ENCODE measurements at places on chromosomes 1 and 21.

GRCh38 chr21:41363370-41364270, 1.8 kb downstream of the MX2 start:
- no peak for DNase-seq

- DNase-seq = no peak
Measured at GRCh38 chr1:53507116-53507820, 48.1 kb downstream of the DMRTB1 start.

- DNase-seq = no peak
Measured at GRCh38 chr1:211267204-211267857, 8.2 kb downstream of the RCOR3 start.

GRCh38 chr1:1609822-1610485, 5.3 kb upstream of the MIB2 start:
- no peak for DNase-seq

DNA sequence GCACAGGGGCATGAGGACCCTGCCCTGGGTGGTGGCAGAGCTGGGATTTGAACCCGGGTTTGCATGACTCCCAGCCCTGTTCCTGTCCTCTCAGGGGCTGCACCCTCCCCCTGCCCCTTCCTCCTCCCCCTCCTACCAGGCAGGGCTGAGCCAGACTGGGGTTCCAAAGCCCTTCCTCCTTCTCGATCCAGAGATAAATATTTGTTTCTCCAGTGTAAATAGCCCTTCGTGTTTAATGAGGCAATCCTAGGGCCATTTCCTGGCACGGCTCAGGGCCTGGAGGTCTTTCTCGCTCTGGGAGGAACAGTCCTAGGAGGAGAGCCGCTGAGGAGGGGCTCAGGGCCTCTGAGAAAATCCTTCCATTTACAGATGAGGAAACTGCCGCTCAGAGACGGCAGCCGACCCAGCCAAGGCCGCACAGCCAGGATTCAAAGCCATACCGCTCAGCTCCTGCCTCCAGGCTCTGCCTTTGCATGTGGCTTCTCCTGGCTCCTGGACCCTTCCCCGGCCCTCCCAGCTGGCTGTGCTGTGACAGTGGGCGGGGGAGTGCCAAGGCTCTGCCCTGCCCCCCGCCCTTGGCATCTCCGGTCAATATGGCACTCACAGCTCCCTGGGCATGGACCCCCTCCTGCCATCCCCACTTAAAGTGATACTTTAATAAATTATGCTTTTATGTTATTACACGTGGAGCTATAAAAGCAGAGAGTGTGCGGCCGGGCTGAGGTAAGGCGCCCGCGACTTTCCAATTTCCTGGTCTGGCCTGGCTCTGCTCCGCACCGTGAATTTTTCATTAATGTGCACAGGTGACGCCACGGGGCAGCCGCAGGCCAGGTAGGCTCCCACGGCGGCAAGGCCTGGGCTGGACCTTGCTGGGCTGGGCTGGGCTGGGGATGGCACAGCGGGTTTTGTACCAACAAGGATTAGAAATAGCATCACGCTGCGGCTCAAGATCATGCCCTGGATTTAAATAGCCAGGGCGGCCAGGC, 114.7 kb upstream of the WNT4 start:
- DNase-seq = no peak

GRCh38 chr1:197773856-197774255, 1.4 kb downstream of the DENND1B start:
- peak; percentile 20 for DNase-seq

DNA sequence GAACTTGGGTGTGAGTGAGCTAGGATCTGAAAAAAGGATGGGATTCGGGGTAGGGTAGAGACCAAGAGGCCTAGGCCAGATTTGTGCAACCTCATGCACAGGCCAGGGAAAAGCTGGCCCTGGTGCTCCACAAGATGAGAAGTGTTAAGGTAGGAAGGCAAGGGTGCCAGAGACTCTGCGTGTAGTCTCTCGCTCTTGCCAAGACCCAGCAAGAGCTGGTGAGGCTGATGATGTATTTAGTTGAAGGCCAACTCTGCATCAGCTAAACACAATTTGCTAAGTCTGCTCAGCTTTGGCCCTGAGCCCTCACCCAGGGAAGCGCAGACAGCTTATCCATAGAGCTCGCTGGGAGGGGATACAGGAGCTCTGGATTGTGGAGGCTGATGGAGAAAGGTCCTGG, 26.6 kb upstream of the SOX13 start:
- no peak for DNase-seq

DNA sequence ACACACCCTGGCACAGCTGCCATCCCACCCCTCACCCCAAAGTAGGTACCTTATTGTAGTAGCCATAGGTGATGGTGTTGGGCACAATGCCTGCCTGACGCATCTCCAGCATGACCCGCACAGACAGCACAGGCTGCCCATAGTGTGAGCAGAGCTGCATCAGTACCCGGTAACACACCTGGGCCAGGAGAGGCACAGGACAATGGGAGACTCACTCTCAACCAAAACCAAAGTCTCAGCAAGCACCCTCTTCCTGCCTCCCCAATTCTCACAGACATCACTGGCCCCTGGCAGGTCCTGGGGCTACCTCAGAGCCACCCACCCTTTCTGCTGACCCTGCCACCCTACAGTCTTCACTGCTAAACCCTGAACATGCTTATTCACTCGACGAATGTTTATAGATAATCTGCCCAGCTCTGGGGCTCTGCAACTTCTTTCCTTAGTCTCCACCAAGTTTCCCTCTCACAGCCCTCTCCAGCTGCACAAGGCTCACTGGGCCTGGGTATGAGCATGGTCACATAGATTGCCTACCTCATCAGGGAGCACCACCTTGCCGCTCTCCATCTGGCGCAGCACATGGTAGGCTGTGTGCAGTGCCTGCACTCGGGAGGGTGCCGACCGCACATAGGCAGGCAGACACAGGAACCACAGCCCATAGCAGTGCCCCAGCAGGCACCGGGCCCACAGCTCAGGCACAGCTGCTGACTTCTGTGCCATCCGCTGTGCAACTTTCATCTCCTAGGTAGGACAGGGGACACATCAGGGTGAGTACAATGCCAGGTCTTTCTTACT, 10.3 kb downstream of the DENND4B start:
- DNase-seq = no peak

- DNase-seq = no peak
Measured at GRCh38 chr1:55867304-55867843, 652.2 kb upstream of the USP24 start.

DNA sequence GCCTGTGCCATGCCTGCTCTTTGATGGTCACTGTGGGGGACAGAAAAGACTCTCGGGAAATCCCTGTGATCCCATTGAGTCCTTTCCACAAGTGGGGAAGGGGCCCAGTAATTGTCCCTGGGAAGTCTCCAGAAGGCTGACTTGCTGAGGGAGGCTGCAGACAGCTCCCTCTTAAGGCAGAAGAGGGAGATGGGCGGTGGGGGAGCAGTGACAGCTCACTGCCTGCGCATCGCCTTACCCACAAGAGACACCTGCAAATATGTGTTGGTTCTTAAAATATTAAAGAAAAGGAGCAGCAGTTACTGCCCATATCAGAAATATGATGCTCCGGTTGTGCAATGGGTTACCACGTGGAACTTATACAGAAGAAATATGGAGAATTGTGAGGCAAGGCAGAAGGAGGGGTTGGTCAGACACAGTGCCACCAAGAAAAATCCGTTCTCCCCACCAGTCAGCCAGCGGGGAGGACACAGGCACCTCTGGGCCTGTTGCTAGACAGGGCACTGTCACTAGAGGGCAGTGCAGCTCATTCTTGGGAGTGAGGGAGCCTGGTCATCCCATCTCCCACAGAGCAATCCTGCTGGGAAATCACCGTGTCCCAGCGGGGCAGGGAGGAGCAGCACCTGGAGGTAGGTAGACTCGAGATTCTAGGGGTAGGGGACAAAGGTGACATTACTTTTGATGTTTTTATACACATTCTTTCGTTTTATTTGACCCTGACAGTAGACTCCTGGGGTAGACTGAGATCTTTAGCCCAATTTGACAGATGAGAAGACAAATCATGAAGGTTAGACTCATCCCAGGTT, 6.9 kb upstream of the CAMK1G start:
- DNase-seq = peak; percentile 73

DNA sequence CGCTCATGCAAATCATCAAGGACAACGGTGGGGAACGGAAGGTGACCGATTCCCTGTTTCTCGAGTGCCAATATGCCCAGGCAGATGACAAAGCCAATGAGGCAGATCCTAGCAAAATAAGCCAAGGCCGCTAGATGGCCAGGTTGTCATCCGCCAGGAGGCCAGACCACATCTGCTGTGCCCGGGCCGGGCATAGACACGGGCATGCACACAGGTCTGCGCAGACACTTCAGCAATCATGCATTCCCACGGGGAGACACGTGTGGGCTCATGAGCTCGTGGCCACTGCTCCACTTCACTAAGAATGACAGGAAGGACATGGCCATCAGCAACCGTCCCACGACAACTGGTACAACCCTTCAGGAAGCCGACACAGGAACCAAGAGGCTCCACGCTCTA, 23.4 kb downstream of the WDR4 start:
- no peak for DNase-seq

DNA sequence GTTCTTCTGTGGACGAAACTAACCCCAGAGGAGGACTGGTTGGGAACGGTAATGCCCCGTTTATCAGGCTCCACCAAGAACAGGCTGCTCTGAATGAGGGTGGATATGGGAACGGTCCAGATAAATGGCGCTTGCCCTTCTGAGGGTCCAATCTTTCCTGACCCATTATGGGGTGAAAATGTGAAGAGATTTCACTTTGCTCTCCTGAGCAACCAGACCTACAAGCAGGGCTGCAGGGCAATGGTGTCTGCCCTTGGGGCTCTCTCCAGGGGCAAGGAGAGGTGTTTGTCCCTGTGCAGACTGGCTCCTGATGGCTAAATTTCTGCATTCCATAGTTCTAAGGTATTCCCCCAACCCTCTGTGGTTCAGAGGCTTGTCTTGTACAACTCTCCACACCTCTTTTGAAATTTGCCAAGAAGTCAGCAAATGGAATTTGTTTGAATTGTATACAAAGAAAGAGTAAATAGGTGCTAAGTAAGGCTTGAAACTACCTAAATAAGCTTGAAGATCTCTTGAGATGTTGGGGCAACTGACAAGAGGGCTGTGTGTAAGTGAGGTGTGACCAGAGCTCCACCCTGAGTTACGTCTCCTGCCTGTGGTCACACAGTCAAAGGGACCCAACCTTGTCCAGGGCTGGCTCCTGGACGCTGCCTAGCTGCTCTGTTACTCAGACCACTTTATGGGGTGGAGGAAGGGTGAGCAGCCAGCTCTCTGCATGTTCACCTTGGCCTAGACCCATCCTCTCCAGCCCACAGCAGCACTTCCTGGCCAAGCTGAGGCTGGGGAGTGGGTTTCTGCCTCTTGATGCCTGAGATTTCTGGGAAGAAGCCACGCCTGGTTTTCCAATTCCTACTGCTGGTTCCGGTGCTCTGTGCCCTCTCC, 24.8 kb downstream of the SLC2A1 start:
- no peak for DNase-seq
